ENCODE measurements at places on chromosomes 11 and 22.

GRCh38 chr11:123426789-123427188 is 3.3 kb upstream of the GRAMD1B start:
- no peak for DNase-seq

- no peak for DNase-seq
These were observed 139.4 kb downstream of the SPATA19 start for GRCh38 chr11:133705873-133706272.

GRCh38 chr11:116700586-116701220 is 72.1 kb downstream of the BUD13 start:
- DNase-seq, result no peak

DNA sequence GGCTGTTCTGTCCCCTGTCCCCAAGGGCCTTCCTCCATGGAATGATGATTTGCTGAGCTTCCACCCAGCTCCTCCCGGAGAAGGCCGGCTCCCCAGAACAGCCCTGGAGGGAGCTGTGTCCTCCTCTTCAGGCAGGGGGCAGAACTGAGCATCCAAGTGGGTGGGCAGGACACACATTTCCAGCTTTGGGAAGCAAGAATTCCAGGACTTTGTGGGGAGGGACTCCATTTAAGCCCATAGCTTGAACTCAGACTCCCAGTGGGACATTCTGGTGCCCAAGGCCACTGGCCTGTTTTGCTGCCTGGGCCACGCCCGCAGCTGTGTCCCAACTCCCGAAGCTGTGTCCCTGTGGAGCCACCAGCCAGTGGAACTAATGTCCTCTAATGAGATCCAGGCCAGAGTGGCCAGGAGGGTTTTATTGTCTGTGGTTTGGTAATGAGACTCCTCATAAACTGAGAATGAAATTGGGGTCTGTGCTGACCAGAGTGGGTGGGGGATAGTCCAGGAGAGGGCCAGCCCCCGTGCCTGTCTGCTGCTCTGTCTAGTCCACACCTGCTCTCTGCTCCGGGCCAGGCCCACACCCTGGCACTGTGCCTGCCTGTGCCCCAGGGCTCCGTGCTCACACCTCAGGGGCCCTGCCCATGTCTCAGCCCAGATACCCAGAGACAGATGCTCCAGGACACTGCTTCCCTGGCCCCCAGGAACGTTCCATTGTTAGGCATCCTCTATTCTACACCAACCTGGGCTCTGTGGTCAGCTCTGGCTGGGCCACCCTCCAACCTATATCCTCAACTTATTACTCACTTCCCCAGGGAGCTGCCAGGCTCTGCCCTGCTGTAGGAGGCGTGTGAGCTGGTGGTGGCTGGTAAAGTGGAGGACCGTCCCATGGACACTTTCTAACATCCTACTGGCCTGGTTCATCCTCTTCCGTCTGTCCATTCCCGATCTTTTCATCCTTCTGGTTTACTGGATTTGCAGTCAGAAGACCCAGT is 7.6 kb downstream of the NECTIN1 start:
- DNase-seq, result peak; percentile 21

DNA sequence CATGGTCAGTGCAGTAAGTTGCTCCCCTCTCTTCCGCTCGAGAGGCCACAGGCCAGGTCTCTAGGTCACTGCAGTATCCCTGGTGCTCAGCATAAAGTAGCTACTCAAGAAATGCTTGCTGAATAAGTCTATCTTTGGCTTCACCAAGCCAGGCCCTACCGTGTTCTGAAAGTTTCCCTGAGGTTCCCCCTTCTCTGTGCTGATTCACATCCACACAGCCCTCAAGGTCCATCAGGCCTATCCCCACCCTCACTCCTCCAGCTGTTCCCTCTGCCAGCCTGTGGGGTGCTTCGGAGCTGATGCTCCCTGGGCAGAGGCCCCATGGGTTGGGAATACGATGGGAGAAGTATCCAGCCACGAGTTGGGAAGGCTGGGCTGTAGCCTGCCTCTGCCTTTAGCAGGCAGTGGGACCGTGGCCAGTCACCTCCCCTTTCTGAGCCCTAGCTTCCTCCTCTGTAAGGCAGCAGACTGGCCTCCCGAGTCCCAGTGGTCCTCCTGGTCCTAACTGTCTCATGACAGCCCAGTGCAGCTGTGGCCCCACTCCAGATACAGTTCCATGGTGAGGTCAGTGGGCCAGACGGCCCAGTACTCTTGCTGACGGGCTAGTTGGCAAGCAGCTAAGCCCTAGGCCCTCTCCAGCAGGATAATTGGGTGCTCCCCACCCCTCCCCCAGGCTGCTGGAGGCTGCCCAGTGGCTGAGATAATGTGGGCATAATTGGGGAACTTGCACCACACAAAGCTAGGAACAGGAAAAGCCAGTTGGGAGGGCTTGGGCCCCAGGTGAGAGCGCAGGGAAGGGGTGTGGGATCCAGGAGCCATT is 48.2 kb downstream of the NECTIN1 start:
- peak; percentile 58 for DNase-seq

- DNase-seq, result no peak
These were observed 28.4 kb upstream of the RAB38 start for GRCh38 chr11:88203604-88204003.

DNA sequence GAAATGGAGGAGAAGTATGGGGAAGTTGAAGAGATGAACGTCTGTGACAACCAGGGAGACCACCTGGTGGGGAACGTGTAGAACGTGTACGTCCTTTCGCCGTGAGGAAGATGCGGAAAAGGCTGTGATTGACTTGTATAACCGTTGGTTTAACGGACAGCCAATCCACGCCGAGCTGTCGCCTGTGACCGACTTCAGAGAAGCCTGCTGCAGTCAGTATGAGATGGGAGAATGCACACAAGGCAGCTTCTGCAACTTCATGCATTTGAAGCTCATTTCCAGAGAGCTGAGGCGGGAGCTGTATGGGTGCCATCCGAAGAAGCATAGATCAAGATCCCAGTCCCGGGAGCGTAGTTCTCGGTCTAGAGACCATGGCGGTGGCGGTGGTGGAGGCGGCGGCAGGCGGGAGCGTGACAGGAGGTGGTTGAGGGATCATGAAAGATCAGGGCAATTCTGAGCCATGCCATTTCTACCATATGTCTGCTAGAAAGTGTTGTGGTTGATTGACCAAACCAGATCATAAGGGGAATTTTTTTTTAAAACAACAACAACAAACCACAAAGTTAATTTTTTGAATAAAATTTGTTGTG is 36.8 kb upstream of the PHOX2A start:
- no peak for DNase-seq

GRCh38 chr11:57467508-57468157 is 7.3 kb downstream of the RTN4RL2 start:
- DNase-seq, result no peak

DNA sequence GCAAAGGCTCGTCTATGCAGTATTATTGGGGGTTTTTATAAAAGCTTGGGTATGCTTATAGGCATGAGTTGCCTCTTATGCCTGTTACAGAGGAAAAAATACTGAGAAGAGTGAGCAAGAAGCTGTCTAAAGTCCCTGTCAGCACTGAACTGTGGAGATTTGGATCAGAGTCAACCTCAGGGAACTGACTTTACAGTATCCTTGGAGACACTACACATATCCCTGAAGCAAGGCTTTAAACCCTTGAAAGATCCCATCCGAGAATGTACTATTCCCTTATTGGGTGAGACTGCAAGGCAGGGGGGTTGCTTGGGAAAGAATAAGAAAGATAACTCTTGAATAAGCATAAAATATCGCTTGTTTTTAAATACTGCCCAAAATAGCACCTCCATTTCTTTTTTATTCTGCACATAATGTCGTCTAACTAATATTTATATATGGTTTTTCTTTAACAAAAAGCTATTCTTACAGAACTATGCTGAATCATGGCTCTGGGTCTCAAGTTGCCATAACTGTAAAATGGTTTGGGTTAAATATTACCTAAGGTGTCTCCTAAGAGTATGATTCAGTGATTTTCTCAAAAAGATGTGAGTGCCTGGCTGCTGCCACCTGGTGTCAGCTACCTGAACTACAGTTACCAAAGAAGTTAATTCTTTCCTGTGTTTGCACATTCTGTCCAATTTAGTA is 1062.8 kb downstream of the DLG2 start:
- peak; percentile 44 for DNase-seq

DNA sequence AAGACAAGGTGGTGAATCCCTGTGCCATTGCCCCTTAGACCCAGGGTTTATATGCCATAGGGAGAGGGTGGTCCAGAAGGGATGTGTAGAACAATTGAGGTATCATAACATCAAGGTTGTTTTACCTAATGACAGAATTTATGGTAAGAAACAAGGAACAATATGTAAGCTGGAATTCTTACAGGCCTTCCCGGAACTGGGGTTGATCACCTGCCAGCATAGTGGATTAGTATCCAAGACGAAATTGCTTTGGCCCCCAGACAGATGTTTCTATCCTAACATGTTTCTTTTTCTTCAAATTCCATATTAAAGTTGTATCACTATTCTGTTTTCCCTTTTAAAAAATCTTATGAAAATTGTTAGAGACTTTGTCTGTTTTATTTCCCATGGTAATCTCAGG is 343.8 kb upstream of the ANO3 start:
- DNase-seq, result no peak

- DNase-seq, result peak; percentile 32
These were observed 42.0 kb downstream of the SERPINH1 start for GRCh38 chr11:75603791-75604736.

DNA sequence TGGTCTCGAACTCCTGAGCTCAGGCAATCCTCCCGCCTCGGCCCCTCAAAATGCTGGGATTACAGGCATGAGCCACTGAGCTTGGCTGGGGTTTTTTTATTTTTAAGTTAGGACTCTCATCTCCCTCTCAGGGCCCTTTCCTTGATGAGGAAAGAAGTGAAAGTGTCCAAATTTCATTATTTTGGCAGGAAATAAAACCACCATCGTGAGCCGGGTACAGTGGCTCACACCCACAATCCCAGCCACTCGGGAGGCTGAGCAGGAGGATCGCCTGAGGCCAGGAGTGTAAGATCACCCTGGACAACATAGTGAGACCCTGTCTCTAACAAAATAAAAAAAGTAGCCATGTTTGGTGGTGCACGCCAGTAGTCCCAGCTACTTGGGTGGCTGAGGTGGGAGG is 99.4 kb downstream of the FBXO7 start:
- DNase-seq, result no peak

DNA sequence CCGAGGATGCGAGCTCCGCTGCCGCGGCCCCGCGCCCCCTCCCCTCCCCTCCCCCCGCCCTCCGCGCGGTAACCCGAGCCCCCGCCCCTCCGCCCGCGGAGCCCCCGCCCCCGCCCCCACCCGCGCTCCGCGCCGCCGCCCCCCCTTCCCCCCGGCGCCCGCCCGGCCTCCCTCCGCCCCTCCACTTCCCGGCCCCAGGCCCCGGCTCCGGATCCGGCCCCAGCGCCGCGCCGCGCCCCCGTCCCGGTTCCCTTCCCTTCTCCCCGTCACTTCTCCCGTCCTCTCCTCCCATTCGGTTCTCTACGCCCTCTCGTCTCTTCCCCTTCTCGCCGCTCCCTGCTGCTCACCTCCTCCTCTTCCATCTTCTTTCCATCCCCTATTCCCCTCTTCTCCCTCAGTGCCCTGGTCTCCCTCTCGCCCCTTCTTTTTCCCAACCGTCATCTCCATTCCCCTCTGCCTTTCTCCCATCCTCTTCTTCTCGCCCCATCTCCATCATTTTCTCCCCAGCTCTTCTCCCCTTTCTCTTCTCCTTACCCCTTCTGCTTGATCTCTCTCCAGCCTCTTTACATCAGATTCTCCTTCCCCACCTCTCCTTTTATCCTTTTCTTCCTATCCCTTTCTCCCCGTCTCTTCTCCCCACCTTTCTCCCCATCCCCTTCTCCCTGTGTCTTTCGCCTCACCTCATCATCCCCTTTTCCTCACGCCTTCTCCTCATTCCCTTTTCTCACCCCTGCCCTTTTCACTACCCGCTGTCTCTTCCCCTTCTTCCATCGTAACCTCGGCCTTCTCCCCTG is at the start of gene DCHS1:
Gene DCHS1 (minus strand): TSS at position 20 of the 794 bp plus-strand sequence. CDS start 14,196 bp downstream, outside the sequence.
- peak; percentile 51 for DNase-seq

DNA sequence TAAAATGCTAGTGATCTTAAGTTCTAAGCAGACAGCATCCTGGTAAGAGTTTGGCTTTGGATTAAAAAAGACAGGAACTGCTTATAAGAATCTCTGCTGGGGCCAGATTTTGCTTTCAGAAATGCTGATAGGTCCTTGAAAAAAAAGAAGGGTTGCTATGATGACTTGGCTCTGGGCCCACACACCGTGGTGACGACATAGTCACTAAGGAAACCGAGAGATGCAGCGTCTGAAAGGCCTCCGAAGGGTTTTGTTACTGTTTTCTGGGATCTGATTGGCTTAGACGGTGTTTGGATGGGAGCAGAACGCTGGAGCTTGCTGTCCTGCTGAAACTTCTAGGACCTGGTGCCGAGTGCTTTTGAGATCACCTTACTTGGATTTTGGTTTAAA is 8.4 kb downstream of the FAM118A start:
- peak; percentile 82 for DNase-seq

- DNase-seq, result no peak
These were observed 1297.0 kb downstream of the BRD1 start for GRCh38 chr22:48530666-48531065.

DNA sequence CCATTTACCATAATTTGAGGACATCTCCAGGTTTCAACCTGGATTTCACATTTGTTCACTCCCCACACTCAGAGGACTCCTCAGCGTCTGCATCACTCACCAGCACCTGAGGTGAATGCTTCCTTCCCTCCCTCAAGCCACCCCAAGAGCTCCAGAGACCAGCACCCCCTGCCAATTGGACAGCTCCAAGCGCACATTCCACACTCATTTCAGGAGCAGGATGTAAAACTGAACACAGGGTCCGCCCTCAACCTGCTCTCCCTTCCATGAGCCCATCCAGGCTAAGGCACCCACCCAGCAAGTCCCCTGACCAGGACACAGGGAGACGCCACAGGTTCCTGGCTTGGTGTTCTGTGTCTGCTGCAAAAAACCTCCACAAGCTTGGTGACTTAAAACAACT is 3.9 kb downstream of the SCGB1D1 start:
- DNase-seq, result no peak

- no peak for DNase-seq
These were observed 1.5 kb downstream of the PRR33 start for GRCh38 chr11:1889941-1890855.

DNA sequence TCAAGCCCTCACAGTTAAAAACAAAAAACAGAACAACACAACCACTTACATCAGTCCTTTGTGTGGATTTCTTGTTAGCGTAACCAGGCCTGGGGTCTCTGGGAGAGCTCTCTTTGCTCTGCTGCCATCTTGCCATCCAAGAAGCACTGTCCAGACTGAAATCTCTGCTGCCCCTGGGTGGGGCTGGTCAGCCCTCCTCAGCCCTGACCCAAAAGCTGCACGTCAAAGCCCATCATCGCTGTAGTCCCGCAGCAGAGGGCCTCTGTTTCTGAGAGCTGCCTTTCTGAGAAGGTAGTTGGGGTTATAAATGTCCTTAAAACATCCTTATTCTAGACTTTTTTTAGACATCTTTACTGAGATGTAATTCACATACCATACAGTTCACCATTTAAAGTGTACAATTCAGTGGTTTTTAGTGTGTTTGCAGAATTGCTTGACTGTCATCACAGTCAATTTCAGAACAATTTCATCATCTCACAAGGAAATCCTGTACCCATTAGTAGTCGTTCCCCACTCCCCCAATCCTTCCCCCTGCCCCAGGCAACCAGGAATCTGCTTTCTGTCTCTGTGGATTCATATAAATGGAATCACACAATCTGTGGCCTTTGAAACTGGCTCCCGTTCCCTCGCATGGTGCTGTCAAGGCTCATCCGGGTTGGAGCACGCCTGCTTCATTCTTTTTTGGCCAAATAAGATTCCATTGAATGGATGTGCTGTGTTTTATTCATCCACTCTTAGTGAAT is 94.9 kb downstream of the TBC1D22A start:
- DNase-seq, result no peak

Measured in suppressor macrophage treated with lipopolysaccharide for 1 hour (primary cell).